Stomach (tissue), 19 donors: ENCODE measurements at places on chromosomes 3 and 15.

- DNase-seq, result no peak
Measured at GRCh38 chr3:157487339-157487738, 15.9 kb downstream of the VEPH1 start.

DNA sequence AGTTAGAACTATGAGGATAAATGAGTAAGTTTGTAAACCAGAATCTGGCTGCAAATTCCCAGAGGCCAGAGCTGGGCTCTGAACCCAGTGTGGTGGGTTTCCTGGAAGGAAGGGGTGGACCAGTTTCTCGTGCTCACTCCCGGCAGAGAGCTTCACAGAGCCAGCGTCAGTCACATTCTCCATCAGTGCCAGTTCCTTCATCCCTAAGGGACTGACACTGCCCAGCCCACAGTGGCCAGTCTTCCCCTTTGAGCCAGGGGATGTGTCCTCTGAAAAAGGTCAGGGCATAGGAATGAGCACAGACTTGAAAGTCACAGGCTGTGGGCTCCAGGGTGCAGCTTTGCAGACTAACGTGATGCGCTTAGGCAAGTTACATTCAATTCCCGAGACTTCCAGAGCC, 135.8 kb upstream of the HACD2 start:
- no peak for DNase-seq

DNA sequence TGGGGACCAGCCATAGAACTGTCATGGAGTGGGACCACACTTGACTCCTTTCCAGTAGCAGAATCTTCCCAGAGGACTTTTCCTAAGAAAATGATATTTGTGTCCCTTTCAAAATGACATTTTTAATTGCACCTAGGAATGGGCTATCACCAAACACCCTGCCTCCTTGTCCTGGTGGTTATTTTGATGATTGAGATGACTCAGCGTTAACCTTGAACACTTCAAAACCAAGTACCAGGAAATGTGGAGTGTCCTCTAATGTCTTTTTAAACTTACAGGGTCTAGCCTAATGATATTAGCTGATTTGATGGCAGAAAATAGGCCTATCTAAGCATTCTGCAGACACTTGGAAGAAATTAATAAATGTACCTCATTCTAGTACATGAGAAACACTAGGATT, 90.7 kb downstream of the HHLA2 start:
- DNase-seq, result no peak

DNA sequence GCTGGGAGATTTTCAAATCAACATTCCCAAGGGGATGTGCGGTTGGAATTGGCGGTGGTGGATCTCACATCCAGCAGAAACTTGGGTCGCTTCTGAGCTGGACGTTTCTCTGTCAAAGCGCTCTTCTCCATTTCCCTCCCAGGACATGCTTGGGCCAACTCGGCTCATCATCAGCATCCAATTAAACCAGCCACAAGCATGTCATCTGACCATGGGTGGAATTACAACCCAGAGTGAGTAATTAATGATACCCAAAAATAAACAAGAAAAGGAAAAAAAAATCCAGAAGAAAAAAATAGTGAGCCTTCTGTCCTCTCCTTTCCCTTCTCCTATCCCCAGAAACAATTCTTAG, 111.2 kb downstream of the XXYLT1 start:
- peak; percentile 36 for DNase-seq

- peak; percentile 82 for DNase-seq
Measured at GRCh38 chr3:63067999-63068645, 192.9 kb upstream of the CADPS start.

GRCh38 chr3:124121379-124122312, 129.7 kb upstream of the ROPN1 start:
- no peak for DNase-seq

DNA sequence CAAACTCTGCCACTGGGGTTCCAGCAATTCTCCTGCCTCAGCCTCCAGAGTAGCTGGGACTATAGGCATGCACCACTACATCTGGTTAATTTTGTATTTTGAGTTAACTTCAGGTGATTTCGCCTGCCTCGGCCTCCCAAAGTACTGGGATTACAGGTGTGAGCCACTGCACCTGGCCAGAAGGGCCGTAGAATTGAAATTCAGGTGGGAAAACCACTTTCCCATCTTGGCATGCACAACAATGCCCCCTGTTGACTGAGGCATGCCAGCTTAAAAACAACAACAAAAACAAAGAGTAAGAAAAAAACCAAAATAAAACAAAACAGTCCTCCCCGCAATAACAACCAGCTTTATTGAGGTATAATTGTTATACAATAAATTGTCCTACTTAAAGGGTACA, 32.6 kb upstream of the RAB11A start:
- DNase-seq, result no peak

- DNase-seq, result peak; percentile 37
Measured at GRCh38 chr3:98731720-98732285, 31.3 kb upstream of the ST3GAL6 start.

DNA sequence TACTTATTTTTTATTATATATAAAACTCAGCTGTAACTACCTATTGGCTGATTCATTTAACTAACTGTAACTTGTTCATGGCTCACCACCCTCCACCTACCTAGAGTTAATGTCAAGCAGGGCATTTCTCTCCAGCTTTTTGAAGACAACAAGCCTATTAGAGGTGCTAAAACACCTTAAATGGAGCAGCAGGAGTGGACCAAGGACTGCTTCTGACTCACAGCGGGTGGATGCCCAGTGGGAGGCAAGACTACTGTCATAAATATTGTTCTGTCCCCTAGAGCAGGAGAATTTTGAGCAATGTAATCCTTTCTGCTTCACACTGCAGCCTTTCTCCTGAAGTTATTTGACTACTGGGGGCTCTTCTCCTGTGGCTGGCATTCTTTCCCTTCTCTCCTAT, 146.9 kb downstream of the CLSTN2 start:
- no peak for DNase-seq

DNA sequence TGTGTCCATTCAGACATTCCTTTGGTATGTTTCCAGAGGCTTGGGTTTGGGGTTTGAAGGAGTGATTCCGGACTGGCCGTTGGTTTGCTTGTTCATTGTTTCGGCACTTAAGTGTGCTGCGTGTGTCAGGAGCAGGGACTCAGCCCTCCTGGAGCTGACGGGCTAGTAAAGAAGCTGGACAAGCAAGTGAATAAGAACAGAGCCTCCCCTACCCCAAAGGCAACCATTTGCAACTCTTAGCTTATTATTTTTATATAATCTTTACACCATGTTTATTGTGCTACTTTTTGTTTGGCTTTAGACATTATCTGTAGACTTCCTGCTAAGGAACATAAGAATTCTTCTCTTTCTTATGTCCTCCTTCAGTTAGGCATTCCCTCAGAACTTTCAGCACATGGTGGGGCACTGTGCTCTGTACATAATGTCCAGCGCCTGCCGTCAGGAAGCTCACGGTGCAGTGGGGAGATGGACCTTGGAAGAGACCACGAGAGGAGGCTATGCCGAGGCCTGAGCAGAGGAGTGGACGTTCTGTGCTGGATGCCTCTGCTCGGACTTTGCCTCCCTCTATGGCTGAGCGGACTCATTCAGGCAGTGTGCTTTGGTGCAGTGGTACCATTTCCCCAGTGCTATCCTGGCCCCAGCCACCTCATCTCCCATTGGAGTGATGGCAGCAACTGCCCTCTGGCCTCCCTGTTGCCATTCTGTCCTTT, 65.4 kb downstream of the EEFSEC start:
- DNase-seq, result no peak

DNA sequence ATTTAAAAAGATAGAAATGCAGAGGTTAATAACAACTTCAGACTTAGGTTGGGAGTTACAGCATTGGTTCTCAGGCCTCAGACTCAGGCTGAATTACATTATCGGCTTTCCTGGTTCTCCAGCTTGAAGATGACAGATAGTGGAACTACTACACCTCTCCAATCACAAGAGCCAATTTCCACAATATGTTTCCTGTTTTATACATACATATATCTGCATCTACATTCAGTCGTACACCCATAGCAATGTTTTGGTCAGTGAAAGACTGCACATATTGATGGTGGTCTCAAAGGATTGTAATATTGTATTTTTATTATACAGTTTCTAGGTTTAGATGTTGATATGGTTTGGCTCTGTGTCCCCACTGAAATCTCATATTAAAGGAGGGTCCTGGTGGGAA, 35.4 kb downstream of the AADACL2 start:
- DNase-seq, result no peak

DNA sequence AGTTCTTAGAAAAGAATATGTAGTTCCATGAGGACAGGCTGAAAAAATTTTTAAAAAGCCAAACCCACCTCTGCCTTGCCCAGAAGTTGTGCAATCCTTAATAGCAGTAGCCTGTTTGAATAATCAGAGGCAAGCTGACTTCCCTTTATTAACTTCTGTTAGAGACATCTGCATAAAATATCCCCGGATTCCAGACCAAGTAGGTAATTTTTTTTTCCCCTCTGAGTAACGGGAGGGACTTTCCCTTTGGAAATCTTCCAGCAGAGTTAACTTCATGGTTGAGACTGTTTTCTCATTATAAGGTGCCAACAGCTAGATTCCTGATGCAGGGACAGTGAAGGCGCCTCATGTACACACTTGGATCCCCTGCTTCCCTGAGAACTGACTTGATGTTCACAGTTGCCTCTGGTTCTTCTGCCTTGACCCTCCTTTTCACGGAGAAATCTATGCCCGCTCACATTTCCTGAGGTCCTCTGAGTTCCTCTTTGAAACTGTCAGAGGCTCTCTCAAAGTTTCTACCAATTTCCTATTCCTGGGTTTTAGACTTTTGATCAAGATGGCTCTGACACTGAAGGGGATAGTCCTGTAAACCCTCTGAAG, 227.6 kb upstream of the BHLHE40 start:
- DNase-seq, result peak; percentile 80

GRCh38 chr3:28053759-28054158, 187.7 kb upstream of the CMC1 start:
- no peak for DNase-seq

- no peak for DNase-seq
Measured at GRCh38 chr3:156792114-156792513, 34.0 kb upstream of the LEKR1 start.

GRCh38 chr3:5806192-5806591, 618.7 kb downstream of the EDEM1 start:
- no peak for DNase-seq

DNA sequence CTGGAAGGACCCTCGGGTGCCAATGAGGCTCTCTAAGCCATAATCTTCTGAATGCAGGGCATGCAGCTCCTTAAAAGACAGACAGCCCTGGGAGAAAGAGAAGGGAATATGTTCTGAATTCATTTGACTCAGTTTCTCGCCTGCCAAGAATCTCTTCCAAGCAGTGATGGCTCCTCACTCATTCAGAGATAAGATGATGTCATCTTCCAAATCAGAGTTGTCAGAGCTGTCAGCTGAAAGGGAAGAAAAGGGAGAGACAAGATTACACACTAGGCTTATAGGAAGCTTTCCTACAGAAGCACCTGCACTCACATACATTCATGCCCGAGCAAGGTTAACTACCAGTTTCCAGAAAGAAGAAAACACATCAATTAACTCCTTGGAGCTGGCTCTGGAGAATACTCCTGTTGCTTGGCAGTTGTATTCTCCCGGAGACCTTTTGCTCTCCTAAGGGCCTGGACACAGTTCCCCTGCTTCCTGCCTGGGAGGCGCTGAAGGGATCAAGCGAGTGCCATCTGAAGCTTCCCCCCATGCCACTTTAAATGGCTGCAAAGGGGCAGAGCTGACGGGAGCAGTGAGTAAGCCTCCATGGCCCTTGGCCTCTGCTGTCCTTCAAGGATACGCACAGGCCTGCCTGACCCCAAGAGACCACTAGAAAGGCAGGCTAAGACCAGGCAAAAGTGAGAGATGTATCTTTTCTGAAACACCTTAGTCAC, 7.7 kb downstream of the RBM15B start:
- no peak for DNase-seq

DNA sequence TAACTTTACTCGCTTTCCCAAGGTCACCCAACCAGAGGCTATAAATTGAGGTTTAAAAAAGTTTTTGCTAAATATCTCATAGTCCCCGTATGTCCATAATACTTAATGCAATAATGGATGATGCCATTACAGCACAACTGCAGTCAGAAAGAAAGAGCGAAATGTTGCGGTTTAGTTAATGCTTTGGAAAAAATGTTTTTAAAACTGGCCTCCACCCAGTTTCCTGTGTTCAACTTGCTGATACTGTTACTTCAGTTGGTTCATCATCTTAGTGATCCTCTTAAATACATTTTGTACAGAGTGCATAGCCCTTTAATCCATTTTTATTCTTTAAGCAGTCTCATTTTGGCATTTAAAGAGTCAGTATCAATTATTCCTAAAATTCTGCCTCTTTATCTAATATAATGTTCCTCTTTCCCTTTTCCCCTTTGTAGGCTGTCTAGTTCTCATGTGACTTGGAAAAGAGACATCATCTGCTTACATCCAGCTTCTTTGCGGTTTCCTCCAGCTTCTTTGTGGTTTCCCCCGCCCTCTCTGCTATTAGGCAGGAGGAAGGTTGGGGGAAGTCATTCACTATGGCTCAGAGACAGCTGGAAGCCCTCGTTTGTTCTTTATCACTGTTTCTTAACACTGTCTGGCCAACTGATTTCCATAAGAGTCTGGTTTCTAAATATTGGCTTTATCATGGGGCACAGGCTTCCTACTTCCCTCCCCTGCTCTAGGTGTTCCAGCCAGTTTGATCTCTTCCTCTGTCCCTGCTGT, 154.3 kb downstream of the GOLIM4 start:
- no peak for DNase-seq

DNA sequence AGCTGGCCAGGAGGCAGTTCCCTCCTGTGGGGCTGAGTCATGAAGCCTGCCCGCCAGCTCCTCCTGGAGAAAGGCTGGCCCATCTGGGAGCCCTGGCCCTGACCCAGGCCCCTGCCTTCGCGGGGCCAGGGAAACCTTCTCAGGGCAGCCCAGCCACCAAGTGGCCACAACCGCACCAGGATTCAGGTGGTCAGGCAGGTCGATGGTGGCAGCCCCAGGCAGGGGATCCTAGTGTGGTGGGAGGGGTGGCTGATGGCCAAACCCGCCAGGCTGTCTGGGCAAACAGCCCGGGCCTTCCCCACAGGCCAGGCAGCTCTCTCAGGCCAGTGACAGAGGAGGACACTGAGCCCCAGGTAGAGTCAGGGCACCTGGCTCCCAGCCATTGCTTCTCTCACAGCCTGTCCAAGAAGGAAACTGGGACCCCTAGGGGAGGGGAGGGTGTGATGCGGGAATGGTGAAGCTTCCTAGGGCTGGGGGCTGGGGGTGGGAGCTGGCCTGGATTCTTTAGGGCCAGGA, 1.2 kb downstream of the TWF2 start:
- peak; percentile 83 for DNase-seq

- peak; percentile 84 for DNase-seq
Measured at GRCh38 chr3:112519424-112520001, 20.2 kb upstream of the BTLA start.

GRCh38 chr3:31077826-31078225, 183.4 kb upstream of the GADL1 start:
- DNase-seq, result no peak

- DNase-seq, result peak; percentile 29
Measured at GRCh38 chr15:55774113-55774970, 31.4 kb upstream of the PRTG start.

- DNase-seq, result no peak
Measured at GRCh38 chr3:15428539-15428938, 1.1 kb downstream of the EAF1 start.
